ENCODE measurements at places on chromosomes 12 and 14.

GRCh38 chr12:3683670-3684069 is 69.2 kb downstream of the CRACR2A start:
- no peak for DNase-seq

- no peak for DNase-seq
Measured at GRCh38 chr12:131204416-131205274, 250.9 kb downstream of the ADGRD1 start.

DNA sequence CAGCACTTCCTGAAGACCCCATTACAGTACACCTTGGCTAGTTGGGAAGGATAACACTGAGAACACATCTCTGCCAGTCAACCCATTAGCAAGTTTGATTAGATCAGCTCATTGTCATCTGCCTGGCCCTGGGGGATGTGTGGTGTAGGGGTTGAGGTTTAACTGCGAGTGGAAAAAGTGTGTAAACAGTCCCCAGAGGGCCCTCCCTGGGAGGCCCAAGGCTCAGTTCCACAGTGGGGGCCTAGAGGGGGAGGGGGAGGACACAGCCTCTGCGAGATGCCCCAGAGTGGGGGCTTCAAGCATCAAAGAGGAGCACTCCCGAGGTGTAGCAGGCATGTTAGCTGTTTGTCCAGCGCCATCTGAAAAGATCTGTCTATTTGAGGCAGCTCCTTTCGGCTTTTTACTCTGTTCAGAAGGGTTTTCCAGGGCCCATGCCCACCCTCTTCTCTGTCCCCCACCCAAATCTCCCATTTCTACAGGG is 344 bp downstream of the LPAR5 start:
- DNase-seq: no peak

- no peak for DNase-seq
Measured at GRCh38 chr12:75959506-75959905, 72.1 kb downstream of the PHLDA1 start.

DNA sequence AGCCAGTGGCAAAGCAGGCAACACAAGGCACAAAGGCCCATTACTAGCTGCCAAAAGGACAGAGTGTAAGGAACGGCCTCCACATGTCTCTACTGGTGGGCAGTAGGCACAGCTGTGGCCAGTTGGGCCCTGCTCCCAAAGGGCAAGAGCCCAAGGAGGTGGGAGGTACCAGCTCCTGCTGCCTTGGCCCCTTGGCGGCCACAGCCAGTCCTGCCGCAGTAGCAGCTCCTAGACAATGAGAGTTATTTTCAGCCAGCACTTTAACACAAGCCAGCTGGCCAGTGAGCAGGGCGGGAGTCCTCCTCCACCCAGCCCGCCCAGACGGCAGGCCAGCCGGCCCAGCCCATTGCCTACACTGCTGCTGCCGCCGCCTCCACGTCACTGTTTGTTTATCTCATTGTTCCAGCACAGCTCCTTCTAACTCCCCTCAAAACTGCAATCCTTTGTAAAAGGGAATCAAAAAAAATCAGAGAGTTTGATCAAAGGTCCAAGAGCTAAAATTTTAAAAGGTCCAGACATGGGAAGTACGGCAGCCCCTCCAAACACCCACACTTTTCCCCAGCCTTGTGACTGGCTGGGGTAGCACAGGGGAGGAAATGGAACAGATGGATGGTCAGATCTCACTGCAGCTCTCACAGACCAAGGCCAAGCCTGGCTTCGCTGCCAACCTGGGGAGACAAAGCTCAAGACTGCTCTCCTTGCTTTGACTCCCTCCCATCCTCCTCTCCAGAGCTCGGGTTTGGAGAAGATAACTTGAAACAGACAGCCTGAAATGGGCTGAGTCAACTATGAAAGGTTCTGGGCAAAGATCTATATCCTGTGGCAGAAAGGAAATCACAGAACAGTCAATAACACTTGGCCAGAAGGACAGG is 33.5 kb downstream of the FMNL3 start:
- no peak for DNase-seq

DNA sequence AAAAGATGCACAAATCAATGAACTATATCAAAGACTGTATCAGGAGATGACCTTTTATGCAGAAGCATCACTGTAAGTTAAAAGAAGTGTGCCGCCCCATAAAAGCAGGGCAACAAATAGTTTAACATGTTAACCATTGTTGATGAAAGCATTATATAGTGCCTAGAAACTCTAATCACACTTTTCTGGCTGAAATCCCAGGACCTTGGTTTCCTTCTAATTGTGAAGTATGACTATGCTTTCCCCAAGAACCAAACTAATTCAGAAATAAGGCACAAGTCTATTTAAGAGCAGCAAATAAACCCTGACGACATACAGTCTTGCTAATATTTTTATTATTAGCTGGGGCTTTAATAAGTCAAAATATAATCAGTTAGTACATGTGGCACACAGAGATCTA is 21.7 kb downstream of the RACGAP1 start:
- DNase-seq: no peak

GRCh38 chr12:66061557-66062289 is 68.8 kb downstream of the LLPH start:
- DNase-seq: no peak

GRCh38 chr12:108116699-108117098 is 12.4 kb upstream of the WSCD2 start:
- DNase-seq: no peak

GRCh38 chr12:46903058-46903457 is 77.3 kb upstream of the SLC38A4 start:
- DNase-seq: no peak

- DNase-seq: no peak
Measured at GRCh38 chr12:132089407-132089910, 54.7 kb downstream of the DDX51 start.

- DNase-seq: no peak
Measured at GRCh38 chr12:46187023-46187422, 81.8 kb downstream of the SLC38A1 start.

GRCh38 chr12:84779169-84779568 is 133.4 kb downstream of the SLC6A15 start:
- DNase-seq: no peak

GRCh38 chr12:122111089-122111641 is 32.6 kb downstream of the MLXIP start:
- no peak for DNase-seq

GRCh38 chr12:5988659-5989116 is 43.6 kb upstream of the ANO2 start:
- peak; percentile 31 for DNase-seq

GRCh38 chr12:57040750-57041149 is 9.2 kb downstream of the MYO1A start:
- DNase-seq: no peak

DNA sequence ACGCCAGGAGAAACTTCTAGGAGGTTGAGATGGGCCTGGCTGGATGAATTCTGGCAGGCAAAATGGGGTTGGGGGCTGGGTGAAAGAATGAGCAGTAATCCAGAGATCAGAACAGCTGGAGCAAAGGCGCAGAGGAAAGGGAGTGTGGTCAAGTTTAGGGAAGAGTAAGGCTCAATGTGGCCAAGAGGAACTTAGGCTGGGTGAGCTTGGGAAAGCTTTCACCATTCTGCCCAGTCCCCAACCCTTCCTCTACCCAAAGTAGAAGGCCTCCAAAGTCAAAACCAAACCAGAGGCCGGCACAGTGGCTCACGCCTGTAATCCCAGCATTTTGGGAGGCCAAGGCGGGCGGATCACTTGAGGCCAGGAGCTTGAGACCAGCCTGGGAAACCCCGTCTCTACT is 10.2 kb upstream of the RABGGTA start:
- DNase-seq: no peak

GRCh38 chr14:24708684-24709083 is 74.7 kb upstream of the GZMB start:
- DNase-seq: no peak

- DNase-seq: no peak
Measured at GRCh38 chr12:64663015-64663414, 52.7 kb downstream of the RASSF3 start.

DNA sequence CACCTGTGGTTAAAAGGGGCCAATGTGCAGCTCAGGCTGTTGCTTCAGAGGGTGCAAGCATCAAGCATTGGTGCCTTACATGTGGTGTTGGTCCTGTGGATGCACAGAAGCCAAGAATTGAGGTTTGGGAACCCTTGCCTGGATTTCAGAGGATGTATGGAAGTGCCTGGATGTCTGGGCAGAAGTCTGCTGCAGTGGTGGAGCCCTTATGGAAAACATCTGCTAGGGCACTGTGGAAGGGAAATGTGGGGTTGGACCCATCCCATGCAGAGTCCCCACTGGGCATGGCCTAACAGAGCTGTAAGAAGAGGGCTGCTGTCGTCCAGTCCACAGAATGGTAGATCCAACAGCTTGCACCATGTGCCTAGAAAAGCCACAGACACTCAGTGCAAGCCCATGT is 36.6 kb downstream of the PCNX1 start:
- DNase-seq: no peak

GRCh38 chr12:121334513-121335343 is 17.5 kb downstream of the ANAPC5 start:
- DNase-seq: no peak

GRCh38 chr14:90609376-90609775 is 206.9 kb downstream of the TTC7B start:
- no peak for DNase-seq

DNA sequence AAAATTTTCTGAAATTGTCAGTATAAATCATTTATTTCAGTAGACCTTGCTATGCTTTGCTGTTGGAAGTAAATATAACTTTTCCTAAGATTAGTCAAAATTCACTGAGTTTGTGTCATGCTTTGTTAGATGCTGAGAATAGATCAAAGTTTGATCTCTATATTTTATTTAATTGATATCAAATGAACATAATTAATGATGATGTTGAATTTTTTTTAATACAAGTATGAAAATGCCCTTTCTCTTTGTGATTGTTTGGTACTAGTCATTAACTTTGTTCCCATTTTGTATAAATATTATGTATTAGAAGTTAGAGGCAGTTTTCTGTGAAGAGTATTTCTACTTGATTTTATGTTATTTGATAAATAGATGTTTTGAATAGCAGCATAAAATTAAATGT is 45.7 kb downstream of the CCDC91 start:
- no peak for DNase-seq

GRCh38 chr14:72553656-72554055 is 340.2 kb downstream of the DPF3 start:
- no peak for DNase-seq

DNA sequence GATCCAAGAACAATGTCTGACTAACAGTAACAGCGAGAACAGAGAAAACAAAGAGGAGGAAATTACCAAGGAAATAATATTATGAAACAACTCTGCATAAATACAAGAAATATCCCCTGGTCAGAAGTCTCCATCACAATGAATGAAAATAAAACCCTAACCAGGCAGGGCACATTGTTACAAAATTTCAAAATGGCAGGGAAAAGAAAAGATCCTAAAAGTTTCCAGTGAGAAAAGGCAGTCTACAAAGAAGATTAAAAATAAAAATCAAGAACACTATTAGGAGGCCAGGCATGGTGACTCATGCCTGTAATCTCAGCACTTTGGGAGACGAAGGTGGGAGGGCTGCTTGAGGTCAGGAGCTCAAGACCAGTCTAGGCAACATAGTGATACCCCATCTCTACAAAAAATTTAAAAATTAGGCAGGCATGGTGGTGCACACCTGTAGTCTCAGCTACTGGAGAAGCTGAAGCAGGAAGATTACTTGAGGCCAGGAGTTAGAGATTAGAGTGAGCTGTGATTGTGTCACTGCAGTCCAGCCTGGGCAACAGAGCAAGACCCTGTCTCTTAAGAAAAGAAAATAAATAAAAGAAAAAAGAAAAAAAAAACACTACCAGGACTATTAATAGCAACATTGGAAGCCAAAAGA is 47.8 kb downstream of the FERMT2 start:
- DNase-seq: no peak

GRCh38 chr14:75513911-75514672 is 8.2 kb upstream of the BATF start:
- no peak for DNase-seq
